ENCODE measurements at places on chromosomes 7 and 10.

DNA sequence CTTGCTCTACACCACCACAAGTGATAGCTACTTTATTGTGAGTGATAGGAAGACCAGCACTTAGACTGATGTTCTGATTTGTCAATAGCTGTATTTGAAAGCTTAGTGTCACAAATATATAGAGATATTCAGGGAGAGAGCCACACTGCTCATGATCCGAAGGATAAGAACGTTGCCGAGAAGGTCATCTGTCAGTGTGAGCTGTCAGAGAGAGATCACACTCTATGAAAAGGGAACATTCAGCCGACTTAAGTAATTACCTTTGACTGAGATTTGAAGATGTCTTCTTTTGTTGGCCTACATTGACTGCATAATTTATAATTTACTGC lies 322.6 kb downstream of the TFEC start:
- no peak for DNase-seq

- DNase-seq, result no peak
Observed at GRCh38 chr7:11457419-11457818, 374.6 kb downstream of the THSD7A start.

GRCh38 chr10:129846991-129847391 lies 117.1 kb downstream of the EBF3 start:
- no peak for DNase-seq

DNA sequence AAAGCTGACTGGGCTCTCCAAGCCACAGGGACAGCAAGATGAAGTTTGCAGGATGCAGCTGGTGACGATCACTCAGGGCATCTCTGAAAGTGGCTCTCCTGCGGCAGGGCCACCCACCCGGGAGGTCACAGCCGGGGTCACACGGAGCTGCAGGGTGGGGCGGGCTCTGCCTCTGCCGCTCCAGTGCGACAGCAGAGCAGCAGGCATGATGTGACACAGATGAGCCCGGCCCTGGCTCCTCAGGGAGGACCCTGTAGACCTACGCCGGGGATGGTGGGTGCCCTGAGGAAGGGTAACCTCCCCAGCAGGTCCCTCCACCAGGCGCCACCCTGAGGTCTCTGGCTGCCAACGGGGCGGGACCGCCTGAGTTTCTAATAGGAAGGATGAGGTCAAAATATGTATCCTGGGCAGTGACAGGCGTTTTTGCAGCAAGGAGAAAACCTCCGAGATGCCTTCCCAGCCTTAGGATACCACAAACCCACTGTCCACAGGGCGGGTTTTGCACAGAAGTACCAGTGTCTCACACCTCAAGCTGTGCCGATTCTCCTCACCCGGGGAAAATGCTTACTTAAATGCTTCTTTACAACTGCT lies 114.8 kb upstream of the DIP2C start:
- DNase-seq, result no peak

- no peak for DNase-seq
Observed at GRCh38 chr7:39414224-39415035, 151.8 kb upstream of the YAE1 start.

- DNase-seq, result no peak
Observed at GRCh38 chr10:75540981-75541380, 109.6 kb downstream of the LRMDA start.

DNA sequence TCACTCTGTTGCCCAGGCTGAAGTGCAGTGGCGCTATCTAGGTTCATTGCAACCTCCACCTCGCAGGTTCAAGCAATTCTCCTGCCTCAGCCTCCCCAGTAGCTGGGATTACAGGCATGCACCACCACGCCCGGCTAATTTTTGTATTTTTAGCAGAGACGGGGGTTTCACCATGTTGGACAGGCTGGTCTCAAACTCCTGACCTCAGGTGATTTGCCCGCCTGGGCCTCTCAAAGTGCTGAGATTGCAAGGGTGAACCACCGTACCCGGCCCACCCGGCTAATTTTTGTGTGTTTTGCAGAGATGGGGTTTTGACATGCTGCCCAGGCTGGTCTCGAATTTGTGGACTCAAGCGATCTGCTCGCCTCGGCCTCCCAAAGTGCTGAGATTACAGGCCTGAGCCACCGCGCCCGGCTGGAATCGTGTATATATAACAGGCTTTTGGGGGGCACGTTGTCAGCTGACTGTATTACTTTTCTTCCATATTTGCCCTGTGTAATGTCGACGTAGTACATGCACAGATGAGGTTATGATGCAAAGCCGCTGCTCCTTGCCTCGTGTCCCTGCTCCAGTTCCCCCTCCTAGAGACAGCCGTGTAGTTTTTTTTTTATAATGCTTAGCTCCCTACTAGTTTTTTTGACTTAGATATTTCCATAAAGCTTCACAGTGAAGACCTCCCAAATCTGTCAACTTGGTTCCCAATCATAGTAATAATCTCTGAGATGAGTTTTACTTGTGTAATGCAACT lies 883 bp upstream of the TRA2A start:
- DNase-seq, result no peak

GRCh38 chr7:24378871-24379616 lies 95.1 kb downstream of the NPY start:
- DNase-seq, result no peak

DNA sequence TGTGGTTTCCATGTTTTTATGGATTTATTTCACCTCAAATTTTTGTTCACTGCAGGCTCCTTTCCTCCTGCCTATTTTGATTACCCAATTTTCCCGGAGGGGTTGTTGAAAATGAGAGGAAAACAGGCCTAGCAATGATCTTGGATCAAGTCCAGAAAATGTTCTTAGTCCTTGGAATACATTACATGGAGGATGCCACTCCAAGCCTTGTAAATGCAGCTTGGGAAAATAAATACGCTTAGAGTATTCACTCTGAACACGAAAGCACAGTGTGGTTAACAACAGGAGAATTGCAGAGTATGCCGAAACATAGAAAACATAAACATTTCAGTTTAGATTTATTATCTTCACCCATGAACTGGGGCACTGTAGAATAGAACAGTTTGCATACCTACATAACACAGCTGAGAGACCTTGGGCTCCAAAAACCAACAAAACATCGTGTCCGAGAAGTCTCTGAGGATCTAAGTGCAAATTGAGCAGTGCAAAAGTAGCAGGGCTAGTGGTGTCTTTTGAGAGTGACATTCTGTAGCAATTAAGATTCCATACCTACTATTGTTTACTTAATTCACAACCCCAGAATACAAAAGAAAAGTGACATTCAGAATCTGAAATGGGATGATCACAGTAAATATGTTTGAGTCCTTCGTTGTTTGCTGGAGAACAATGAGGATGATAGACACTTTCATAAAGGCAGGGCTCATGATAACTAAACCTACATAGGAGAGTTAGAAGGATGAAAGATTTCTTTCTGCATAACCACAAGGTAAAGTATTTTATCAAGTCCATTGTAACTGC lies 7.6 kb upstream of the CD36 start:
- no peak for DNase-seq

DNA sequence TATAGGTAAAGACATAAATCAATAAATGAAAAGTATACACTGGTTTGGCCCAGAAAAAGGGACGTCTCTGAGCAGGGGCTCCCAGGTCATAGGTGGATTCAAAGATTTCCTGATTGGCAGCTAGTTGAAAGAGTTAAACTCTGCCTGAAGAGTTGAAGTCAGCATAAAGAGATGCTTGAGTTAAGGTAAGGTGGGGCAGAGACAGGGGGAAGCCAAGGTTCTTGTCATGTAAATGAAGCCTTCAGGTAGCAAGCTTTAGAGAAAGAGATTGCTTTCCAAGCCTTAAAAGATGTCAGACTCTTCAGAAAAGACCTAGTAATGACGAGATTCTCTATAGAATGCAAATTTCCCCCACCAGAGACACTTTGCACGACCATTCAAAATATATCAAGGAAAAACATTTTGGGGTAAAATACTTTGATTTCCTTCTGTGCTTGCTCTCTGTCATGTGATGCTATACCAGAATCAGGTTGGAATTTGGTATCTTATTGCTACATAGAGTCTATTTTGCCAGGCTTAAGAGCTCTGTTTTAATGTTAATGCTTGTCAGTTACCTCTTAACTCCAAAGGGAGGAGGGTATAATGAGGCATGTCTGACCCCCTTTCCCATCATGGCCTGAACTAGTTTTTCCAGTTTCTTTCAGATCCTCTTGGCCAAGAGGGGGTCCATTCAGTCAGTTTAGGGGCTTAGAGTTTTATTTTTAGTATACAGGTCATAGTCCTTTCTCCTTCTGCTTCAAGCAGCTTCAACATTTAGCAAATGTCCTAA lies 429.6 kb downstream of the ADRA2A start:
- no peak for DNase-seq

- no peak for DNase-seq
Observed at GRCh38 chr10:130635528-130635927, 499.3 kb downstream of the GLRX3 start.

DNA sequence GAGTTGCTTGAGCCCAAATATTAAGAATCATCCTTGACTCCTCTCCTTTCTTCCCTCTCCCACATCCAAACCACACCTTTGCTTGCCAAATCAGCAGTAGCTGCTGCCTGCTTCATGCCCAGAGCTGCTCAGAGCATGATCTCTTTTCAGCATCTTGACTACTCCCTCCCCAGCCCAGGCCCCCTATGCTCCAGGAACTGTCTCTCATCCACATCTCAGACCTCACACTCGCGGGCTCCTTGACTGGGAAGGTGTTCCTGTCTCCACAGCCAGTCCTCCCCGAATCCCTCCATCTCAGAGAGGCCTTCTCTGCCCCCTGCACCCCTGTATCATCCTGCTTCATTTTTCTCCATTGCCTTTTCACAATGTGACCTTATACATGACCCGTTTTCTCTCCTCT lies 157.0 kb downstream of the DNAJB6 start:
- DNase-seq, result no peak

DNA sequence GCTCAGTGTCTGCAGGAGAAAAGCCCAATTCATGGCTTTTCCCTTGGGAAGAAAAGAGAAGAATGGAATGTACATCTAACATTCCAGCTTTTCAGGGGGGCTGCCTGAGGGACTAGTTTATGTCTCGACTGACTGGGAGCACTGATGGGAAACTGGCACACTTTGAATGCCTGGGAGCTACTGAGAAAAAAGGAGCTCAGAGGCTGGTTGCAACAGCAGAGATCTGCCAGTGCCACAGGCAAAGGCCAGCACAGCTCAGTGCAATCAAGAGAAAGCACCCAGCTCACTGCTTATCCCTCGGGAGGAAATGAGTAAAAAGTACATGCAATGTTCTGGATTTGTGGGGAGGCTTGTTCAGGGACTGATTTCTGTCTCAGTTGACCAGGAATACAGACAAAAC lies 226.2 kb downstream of the COBL start:
- DNase-seq, result no peak

DNA sequence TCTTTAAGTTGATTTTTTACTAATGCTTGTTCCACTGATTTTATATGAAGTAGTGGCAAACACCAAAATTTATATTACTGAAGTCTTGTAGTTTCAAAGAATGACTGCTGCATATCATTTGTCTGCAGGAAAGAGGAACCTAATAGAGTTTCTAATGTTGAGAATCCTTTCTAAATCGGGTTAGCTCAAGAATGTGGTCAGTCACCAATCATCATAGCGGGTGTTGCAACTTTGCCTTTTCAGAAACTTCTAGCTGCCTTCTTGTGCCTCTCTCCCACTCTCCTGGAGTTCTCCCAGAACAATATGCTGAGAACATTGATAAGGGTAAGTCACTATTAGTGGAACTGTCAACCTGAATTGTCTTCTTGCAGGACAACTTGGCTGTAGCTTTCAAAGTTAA lies 524.8 kb upstream of the SORCS1 start:
- DNase-seq, result no peak

DNA sequence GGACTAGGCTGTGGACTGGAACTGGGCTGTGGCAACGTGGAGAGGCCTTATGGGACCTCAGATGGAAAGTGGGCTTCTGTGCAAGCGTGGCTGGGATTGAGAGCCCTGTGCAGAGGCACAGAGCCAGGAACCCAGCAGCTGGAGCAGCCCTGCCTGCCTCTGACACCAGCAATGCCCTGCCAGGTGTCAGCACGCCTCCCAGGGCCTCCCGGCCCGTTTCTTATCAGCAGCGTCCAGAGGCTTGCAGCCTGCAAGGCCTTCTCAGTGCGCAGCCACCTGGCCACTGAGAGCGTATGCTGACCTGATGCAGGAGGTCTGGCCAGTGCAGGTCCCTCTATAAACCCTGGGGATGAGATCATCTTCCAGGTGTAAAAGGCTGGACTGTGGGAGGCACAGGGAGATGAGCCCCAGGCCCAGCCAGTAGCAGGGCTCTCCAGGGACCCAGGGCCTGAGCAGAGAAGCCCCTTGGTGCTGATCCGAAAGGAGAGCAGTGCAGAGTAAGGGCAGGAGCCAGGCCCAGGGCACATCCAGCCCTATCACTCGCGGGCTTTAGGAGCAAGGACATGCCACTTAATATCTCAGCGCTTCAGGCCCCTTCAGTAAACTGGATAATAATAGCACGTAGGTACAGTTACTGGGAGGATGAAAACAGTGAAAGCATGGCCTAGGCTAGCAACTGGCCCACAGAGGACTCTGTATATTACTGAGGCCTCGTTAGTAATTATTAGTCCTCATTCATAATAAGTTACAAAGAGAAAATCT lies 38.8 kb upstream of the ANTXRL start:
- DNase-seq, result no peak

- DNase-seq, result no peak
Observed at GRCh38 chr7:2604608-2605174, 27.1 kb upstream of the TTYH3 start.

- DNase-seq, result no peak
Observed at GRCh38 chr10:92267343-92267742, 23.5 kb downstream of the CPEB3 start.

GRCh38 chr10:100551196-100551595 lies 15.5 kb downstream of the HIF1AN start:
- DNase-seq, result no peak

GRCh38 chr7:26187380-26188205 lies 13.0 kb downstream of the HNRNPA2B1 start:
- no peak for DNase-seq

DNA sequence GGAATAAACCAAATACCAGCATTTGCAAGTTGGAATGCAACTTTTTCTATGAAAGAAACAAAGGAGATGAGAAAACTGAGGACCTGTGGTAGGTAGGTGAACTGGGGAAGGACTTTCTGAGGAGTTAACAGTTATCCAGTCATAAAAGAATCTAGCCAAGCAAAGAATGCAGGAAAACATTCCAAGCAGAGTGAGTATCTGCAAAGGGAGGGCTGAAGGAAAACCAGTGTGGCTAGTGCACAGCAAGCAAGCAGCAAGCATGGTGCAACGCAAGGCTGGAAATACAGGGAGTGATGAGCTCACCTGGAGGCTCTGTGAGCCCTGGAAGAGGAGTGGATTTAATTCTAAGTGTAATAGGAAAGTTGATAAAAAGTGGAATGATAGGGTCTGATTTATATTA lies 44.0 kb downstream of the RTKN2 start:
- no peak for DNase-seq

GRCh38 chr10:33355274-33355673 lies 20.8 kb upstream of the NRP1 start:
- no peak for DNase-seq

- no peak for DNase-seq
Observed at GRCh38 chr10:113808168-113808567, 45.7 kb downstream of the DCLRE1A start.

DNA sequence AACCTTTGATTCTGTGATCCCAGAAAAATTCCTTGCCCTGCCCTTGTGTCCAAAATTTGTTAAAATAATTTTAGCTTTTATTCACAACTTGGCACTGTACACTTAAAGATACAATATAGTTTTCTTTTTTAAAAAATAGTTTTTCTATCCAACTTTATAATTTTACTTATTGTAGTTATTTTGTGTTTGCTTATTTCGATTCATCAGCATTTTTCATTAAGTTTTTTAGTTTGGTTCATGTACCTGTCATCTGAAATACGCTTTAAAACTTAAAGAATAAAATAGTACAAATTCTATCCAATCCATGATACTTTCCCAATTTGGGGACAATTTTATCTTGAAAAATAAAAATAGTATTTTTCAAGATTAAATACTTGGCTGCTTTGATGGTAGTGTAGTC lies 514.8 kb downstream of the AUTS2 start:
- DNase-seq, result no peak
